A673 (cell line): ENCODE measurements at places on chromosomes 1 and 21. TPM values are rescaled to one million over a fixed set of nuclear protein-coding genes. Genes with fewer than 3 reads are reported as not detected.
A peak's percentile ranks its signal among the peaks of the same experiment; 100 is the strongest.

DNA sequence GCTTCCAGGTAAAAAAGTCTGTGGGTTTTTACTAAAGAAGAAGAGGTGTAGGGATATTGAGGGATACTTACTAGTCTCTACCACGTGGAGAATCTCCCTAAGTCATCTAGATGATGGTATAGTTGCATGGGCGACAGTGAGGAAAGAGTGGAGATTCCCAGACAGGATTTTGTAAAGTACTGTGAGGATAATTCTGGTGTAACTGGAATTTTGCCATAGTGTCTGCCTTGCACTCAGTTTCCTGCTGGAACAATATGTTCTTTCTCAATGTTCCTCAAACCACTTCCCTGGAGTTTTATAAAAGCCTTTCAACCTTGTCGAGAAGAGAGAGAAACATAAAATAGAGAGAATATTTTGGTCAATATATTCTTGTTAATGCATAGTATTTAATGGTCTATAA lies 95.1 kb upstream of the WLS start:
- H3K27ac ChIP-seq, result no peak overlapping the region
- no peaks in the 10 kb centered on the region for H3K36me3 ChIP-seq
- H3K4me1 ChIP-seq, result no peaks in the 10 kb centered on the region
- no peaks in the 10 kb centered on the region for H3K27me3 ChIP-seq
- H3K4me3 ChIP-seq, result no peak overlapping the region
- no peak for DNase-seq

- no peak overlapping the region for H3K4me3 ChIP-seq
- no peaks in the 10 kb centered on the region for H3K36me3 ChIP-seq
- DNase-seq, result peak; percentile 73
- no peak overlapping the region for H3K27ac ChIP-seq
These were observed 249.6 kb downstream of the COL11A1 start for GRCh38 chr1:102858695-102859094.

DNA sequence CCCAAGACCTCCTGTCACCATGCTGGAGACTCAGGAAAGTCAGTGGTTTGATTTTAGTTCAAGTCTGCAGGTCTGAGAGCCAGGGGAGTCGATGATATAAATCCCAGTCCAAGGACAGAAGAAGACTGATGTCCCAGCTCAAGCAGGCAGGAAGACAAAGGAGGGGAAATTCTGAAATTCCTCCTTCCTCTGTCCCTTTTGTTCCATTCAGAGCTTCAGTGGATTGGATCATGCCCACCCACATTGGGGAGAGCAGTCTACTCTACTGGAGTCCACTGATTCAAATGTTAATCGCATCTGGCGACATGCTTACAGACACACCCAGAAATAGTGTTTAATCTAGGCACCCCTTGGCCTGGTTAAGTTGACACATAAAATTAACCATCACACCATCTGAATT lies 7.2 kb upstream of the ADAMTS1 start:
- H3K36me3 ChIP-seq, result no peaks in the 10 kb centered on the region
- H3K4me1 ChIP-seq, result peaks cover 6% of the 10 kb centered on the region
- no peaks in the 10 kb centered on the region for H3K27me3 ChIP-seq
- H3K4me3 ChIP-seq, result no peak overlapping the region
- no peak overlapping the region for H3K27ac ChIP-seq

DNA sequence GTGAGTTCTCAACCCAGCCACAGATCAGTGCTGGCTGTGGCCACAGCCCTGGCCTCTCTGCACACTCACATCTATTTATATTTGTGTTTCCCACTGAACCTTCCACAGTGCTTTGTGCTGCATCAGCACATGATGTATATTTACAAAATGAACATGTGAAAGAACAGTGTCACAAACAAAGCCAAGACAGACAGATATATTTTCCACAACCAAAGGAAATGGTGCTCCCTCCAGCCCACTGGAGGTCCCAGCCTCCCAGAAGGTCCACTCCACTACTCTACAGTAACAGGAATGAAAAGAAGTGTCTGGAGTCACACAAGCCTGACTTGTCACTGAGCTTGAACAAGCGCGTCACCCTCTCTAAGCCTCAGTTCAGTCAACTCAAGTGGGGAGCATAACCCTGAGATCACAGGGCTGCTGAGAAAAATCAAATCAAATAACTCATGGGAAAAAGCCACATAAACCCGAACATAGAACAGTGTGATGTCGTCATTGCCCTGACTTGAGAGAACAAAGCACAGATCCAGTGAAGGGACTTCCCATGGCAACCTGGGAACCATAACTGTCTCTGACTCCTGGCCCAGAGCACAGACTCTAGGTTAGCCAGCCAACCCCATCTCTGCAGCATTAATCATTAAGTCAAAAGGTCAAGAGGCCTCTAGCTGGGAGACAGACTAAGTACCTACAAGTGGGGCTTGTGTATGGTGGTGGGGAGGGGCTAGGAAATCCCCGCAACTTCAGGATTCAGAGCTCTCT lies 121.2 kb downstream of the TRABD2B start:
- DNase-seq, result no peak
- H3K4me3 ChIP-seq, result no peak overlapping the region
- H3K4me1 ChIP-seq, result no peaks in the 10 kb centered on the region
- no peaks in the 10 kb centered on the region for H3K27me3 ChIP-seq

GRCh38 chr21:45534636-45535331 lies 7.5 kb downstream of the SLC19A1 start:
- H3K27ac ChIP-seq, result peak overlapping the region; percentile 23
- H3K36me3 ChIP-seq, result peaks cover 27% of the 10 kb centered on the region
- H3K27me3 ChIP-seq, result no peaks in the 10 kb centered on the region
- H3K4me3 ChIP-seq, result no peak overlapping the region
- H3K4me1 ChIP-seq, result peaks cover 6% of the 10 kb centered on the region

DNA sequence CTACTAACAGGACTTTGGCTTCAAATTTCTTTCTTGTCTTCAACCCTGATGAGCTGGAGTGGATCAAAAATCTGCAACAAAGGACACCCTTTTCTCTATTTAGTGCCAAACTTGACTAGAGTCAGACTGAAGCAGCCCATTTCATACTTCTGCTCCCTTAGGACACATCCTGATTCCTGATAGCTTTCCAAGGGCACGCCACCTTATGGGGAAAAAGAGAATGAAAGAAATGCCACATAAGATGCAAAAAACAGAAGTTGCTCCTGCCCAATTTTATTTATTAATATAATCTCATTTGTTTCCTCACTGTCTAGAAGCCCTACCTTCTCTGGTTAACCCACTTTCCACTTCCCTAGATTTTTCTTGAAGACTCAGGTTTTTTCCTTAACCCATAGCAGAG lies 72.7 kb upstream of the NBPF4 start:
- H3K4me1 ChIP-seq, result no peaks in the 10 kb centered on the region
- peak; percentile 15 for DNase-seq
- H3K27me3 ChIP-seq, result peaks cover 41% of the 10 kb centered on the region
- no peaks in the 10 kb centered on the region for H3K36me3 ChIP-seq

DNA sequence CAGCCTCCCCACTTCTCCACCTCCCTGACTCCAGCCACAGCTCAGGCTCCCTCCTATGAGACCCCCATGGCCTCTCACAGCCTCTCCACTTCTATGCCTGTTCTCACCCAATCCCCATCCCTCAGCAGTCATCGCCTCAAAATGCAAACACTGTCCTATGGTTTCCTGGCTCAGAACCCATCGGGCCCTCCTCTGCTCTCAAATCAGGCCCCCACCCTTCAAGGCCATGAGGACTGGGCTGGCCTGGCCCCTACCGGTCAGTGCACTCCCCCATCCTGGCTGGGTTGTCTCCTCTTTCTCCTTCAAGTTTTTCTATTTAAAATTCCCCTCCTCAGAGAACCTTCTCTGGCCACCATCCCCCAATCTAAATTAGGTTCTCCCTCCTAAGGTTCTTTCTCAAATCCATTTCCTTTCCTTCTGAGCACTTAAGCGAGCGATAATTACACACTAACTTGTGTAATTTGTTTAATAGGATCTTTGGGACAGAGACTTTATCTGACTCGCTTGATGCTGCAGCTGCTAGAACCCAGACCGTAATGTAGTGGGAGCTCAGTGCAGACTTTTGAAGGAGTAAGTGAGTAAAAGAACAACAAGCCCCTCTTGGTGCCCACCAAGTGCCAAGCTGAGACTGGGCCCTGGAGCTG lies 347.2 kb downstream of the MATN1 start:
- no peak overlapping the region for H3K4me3 ChIP-seq
- peak overlapping the region; percentile 65 for H3K27ac ChIP-seq
- DNase-seq, result peak; percentile 77
- peaks cover 60% of the 10 kb centered on the region for H3K4me1 ChIP-seq
- H3K27me3 ChIP-seq, result no peaks in the 10 kb centered on the region

DNA sequence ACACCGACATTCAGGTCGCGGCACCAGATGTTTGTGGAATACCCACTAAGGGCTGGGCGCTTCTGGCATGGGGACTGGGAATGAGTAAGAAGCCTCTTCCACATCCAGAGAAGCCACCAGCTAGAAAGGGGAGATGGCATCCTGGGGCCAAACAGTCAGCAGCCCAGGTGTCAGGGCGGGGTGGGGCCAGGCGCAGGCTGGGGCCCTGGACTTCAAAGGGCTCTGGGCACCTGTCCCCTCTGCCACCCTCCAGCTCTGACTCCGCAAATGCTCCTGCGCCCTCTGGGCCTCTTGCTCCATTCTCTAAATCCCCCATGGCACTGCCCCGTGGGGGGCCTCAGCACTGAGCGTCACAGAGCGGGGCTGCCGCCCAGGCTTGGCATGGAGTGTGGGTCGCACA lies 70.4 kb downstream of the MEGF6 start:
- DNase-seq, result no peak
- no peaks in the 10 kb centered on the region for H3K36me3 ChIP-seq
- no peak overlapping the region for H3K27ac ChIP-seq
- no peaks in the 10 kb centered on the region for H3K27me3 ChIP-seq
- no peak overlapping the region for H3K4me3 ChIP-seq
- H3K4me1 ChIP-seq, result no peaks in the 10 kb centered on the region

The NTMT2 gene
- not detected in 2 replicates for total RNA-seq

The ELF3 gene
- total RNA-seq, result 0.50 and 0.56 TPM in 2 replicates

The MYOG gene
- not detected in 2 replicates for total RNA-seq

The SH2D5 gene
- total RNA-seq, result 1.1 and 1.9 TPM in 2 replicates

The GJC2 gene
- 0.97 and 1.3 TPM in 2 replicates for total RNA-seq

The LCE2B gene
- total RNA-seq, result not detected in 2 replicates

The RIPPLY3 gene
- 5.0 and 6.2 TPM in 2 replicates for total RNA-seq

The VPS13D gene
- total RNA-seq, result 26.0 and 32.5 TPM in 2 replicates
